Activated T-helper 1 cell treated with anti-CD3 and anti-CD28 coated beads, Interleukin-2, amount 50 U/mL, for 16 hours (primary cell): ENCODE measurements at places on chromosomes 4 and X.

DNA sequence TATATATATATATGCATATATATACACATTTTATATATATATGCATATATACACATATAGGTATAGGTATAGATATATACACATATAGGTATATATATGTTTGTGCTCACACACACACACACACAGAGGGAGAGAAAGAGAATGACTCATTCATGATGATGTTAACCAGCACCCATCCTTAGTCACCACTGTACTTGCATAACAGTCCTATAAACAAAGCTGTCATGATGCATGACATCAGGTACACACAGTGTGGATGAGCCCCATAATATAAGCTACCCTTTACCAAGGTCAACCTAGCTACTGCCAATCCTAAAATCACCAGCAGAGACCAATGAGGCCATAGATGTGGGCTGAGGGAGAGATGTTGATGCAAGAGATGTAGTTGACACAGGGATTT lies 1408.0 kb downstream of the RAPGEF2 start:
- no peak for DNase-seq

DNA sequence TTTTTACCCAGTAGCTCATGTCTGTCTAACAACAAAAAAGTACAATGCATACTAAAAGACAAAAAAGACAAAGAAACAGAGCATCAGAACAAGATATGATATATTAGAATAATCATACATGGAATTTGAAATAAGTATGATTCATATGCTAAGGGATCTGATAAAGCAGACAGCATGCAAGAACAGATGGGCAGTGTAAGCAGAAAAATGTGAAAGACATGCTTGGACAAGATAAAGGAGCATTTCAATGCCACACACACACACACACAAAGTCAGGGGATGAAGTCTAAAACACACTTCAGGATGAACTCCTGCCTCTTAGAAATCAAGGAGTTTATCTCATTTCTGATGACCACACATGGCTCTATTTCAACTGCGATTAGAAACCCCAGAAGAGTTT lies 649.6 kb upstream of the NDST4 start:
- DNase-seq: no peak

GRCh38 chrX:155048977-155049619 lies 21.8 kb downstream of the CMC4 start:
- no peak for DNase-seq

GRCh38 chrX:148722966-148723365 lies 222.5 kb downstream of the AFF2 start:
- no peak for DNase-seq

GRCh38 chrX:7100022-7100421 lies 47.5 kb upstream of the STS start:
- DNase-seq: no peak

DNA sequence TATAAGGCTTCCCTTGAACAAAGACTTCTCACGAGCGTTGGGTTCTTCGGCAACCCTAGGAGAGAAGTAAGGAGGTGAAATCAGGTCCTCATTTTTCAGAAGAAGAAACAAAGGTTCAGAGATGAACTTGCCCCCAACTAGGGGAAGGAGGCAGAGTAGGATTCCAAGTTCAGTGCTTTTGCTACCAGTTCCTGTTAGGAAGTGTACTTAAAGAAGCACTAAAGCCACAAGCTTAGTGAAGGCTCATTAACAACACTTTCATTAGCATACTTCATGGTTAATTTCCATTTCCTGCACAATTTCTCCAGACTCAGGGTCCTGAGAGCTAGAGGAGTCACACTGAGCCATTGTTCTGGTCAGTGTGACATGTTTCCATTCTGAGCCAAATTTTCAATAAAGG lies 52.1 kb downstream of the VSIG4 start:
- no peak for DNase-seq

- no peak for DNase-seq
Observed at GRCh38 chr4:138190452-138190858, 51.7 kb downstream of the SLC7A11 start.

- DNase-seq: no peak
Observed at GRCh38 chrX:119935215-119935874, 8.2 kb downstream of the NKAP start.

GRCh38 chr4:80017125-80017854 lies 55.7 kb downstream of the ANTXR2 start:
- DNase-seq: no peak

- DNase-seq: no peak
Observed at GRCh38 chrX:68292471-68292870, 140.8 kb downstream of the OPHN1 start.

DNA sequence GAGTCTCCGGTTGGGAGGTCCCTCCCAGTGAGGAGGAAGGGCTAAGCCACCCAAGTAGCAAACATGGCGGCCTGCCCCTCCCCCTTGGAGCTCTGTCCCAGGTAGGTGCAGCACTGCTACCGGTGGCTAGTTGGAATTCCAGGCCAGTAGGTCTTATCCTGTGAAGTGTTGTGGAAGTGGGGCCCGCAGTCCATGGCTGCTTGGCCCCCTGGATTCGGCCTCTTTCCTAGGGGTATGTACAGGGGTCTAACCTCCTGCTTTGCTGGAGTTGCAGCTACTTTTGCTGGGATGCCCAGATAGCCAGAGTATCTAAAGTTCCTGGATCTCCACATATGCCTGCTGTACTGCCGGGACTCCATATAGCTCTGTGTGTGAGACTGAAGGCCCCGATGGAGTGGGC lies 9.9 kb upstream of the TMSB15C start:
- no peak for DNase-seq

DNA sequence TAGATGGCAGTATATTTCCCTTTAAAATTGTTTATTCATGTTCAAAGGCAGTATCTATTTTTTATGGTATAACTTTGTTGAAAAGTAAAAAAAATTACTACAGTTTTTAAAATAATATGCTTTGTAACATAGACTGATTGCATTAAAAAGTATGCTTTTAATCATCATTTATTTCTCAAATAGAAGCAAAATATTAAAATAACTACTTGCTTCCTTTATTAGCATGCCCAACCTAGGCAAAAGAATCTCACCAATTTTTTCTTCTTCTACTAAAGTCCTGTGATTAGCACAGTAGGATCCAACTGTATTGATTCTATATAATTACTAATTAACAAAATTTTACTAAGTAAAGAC lies 69.6 kb upstream of the NFKB1 start:
- no peak for DNase-seq

DNA sequence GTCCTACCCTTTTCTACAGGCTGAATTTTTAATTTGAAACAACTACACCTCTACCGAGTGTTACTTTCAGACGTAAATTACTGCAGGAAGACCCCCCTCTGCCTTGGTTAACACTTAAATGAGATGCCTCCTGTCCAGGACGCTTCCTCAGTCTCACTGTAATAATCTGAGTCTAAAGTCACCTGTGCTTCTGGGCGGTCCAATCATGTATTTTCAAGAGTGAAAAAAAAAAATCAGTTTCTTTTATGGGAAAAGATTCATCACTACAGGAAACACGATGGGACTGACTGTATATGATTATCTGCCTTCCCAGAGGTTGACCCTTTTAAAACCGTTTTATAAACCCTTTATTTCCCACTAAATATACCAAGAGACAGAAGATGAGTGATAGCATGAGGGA lies 776 bp downstream of the RBM47 start:
- DNase-seq: no peak

- no peak for DNase-seq
Observed at GRCh38 chr4:15855804-15856475, 77.8 kb downstream of the CD38 start.

DNA sequence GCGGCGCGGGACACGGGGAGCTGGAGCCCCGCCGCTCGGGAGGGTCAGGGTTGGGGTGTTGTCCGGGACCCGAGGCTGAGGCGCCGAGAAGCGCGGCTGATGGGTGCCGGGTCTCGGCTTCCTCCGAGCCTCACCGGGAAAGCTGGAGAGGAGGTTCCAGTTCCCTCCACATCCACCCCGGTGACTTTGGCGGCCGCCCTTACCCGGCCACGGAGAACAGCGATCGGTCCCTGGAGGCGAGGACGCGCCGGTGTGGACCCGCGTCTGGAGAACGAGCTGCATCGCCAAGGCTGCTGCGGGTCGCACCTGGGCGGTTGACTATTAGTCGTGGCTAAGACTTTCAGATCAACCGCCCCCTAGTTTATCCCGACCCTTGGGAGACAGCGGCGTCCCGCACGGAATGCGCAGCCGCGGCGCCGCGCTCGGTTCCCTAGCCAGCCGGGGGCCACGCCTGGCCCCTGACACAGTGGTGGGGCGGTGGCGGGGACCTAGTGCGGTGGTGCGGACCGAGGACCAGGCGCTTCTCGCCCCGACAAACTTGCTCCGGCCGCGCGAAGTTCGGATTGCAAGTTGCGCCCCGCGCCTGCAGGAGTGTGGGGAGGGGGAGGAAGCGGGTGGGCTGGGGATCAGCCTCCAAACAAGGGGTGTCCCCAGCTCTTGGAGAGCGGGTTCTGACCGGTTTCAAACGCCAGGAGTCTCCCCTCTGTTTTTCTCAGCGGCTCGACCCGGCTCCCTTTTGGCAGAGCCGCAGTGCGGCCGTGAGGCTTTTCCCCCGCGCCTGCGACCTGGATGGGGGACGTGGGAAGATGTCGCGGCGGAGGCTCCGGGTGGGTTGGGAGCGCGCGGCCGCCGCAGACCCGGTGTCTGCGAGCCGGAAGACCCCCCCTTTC lies 568 bp downstream of the FHDC1 start:
- no peak for DNase-seq

DNA sequence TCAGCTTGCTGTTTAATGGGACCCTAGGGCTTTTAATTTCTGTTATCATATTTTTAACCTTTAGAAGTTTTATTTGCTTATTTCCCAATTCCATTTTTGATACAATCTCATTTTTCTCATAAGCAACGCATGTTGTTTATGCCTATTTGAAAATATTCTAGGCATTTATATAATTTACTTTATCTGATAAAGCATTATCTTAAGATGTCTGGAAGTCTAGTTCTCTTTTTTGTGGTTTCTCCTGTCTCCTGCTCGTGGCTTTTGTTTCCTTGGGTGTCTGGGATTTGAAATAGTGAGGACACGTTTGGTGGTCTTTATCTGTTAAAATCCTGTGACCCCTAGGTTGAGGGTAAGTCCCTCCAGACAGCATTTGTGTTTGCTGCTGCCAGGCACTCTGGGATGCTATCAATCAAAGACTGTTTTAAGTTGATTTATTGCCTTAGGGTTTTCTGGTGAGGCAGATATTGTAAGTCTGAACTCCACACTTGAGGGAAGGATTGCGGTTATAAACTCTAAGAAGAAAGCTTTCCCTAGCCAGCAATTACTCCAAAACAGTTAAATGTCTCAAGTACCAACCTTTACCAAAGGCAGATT lies 208.0 kb downstream of the PRDM5 start:
- DNase-seq: no peak

DNA sequence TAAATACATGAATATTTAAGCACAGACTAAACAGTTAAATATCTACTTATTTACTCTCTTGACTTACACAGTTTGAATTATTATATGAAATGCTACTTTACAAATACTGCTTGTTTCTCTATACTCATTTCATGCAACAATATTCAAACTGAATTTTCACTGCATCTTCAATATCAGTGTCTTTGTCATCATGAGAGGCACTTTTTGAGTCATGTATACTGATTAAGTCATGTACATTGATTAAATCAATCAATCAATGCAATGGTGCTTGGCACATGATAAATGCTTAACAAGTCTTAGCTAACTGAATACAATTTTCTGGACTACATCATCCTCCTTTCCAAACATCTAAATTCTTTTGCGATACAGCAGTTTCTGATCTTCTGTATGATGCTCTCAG lies 67.1 kb downstream of the CHM start:
- no peak for DNase-seq

GRCh38 chr4:114563536-114564315 lies 34.9 kb upstream of the UGT8 start:
- DNase-seq: no peak

- no peak for DNase-seq
Observed at GRCh38 chr4:48450740-48451139, 32.4 kb upstream of the SLC10A4 start.

DNA sequence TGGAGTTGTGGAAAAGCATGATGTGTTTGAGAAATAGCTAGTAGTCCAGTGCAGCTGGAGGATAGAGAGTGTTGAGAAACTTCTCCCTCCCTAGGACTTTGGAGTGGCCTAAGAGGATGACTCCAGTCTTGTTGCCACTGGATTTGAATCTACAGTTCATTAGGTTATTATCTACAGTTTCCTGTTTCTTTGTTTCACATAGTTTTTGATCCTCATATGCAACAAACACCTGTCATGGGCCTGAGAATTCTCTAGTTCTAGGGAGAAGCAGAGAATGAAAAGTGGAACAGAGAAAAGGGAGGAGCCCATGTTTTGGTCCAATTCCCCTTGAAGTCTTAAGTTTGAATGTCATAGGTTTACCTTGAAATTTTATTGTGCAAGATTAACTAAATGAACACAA lies 73.6 kb upstream of the TBC1D9 start:
- DNase-seq: no peak

GRCh38 chr4:156309031-156309430 lies 355.4 kb upstream of the CTSO start:
- DNase-seq: no peak

DNA sequence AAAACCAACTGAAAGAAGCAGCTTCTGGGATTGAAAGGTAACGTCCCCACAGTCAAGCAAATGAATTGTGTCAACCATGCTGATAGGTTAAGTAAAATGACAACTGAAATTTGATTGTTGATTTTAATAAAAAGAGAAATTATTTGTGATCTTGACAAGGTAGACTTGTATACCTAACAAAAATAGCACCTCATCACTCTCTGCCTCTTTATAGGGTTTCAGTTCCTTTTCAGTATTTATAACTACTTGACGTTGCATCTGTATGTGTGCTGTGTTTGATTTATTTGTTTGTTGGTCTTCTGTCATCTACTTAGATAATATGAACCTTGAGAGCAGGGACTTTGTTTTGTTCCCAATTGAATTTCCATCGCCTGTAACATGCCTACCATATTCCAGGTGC lies 7.9 kb upstream of the PPP3CA start:
- no peak for DNase-seq

- no peak for DNase-seq
Observed at GRCh38 chrX:67543818-67544217, at the start of gene AR. AR (plus strand) TSS chrX:67544021; CDS start chrX:67545147, 1,126 bp downstream.

DNA sequence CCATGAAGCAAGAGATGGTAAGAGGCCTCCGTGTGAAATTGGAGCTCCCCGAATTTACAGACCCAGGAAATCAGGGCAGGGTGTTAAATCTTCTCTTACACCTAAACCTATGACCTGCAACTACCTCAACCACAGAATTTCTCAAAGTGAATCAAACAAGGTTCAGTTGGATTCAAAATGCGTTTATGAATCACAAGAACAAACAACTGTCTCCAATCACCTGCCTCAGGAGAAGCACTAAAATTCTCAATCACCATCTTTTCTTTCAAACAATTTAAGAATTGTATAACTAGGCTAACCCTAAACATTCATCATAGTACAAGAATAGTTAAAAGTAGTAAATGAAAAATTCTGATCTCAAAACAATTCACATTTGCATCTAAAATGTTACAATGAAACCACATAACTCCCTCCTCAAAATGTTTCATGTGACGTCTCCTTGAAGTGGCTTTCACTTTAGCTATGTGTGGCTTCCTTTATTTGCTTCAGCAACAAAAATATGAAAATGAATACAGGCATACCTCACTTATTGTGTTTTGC lies 19.2 kb downstream of the PPP3CA start:
- DNase-seq: no peak
